ENCODE measurements at places on chromosomes 11 and 22.

DNA sequence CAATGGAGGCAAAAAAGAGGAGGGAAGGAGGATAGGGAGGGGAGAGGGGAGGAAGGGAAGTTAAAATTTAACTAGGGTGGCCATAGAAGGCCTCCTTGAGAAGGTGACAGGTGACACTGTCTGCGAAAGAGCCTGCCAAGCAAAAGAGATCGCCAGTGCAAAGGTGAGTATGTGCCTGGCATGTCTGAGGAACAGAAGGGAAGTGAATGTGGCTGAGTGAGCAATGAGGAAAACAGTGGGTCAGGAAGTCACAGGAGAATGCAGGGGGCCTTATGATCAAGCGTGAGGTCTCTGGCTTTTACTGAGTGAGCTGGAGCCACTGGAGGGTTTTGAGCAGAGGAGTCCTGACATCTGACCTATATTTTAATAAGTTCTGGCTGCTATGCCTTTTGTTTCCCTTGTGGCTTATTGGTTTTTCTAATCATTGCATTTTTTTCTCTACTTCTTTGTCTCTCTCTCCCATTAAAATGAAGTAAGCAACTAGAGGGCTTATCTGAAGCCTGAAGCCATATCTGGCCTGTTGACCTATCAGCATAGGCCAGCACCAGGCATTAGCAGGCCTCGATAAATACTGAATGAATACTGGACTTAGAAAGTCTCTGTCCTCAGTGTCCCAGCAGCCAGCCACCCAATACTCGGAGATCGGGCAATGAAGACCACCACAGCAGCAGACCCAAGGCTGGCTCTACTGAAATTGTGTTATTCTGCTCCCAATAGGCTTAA is 5.6 kb downstream of the AP1B1 start:
- DNase-seq: no peak

GRCh38 chr11:72673943-72674828 is at the start of gene PDE2A:
Gene PDE2A (minus strand): TSS chr11:72674422. CDS start chr11:72674207, 215 bp downstream.
- DNase-seq: no peak

- no peak for DNase-seq
Observed at GRCh38 chr11:55457641-55458040, 89.9 kb downstream of the OR4A15 start.

DNA sequence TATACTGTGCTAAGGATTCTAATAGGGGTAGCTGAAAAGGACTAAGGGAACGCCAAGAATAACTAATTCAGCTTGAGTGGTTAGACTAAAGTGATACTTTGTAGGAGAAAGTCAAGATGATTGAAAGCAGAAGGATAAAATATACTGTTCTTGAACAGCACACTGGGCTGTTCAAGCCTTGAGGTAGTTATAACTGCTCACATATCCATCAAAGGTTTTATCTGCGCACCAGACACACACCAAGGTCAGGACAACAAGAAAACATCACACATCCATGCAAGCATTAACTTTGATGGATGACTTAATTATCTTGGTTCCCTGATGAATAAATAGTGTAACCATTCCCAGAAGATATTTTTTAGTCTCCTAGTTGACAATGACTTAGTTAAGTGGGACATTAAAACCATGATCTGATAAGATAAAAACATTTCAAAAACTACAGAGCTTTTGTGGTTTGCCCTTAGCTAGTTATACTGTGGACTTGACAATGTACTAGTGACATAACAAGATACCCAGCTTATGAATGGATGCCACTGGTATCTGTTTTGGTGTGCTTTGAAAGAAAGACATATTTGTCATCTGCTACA is 728.9 kb downstream of the JRKL start:
- no peak for DNase-seq

DNA sequence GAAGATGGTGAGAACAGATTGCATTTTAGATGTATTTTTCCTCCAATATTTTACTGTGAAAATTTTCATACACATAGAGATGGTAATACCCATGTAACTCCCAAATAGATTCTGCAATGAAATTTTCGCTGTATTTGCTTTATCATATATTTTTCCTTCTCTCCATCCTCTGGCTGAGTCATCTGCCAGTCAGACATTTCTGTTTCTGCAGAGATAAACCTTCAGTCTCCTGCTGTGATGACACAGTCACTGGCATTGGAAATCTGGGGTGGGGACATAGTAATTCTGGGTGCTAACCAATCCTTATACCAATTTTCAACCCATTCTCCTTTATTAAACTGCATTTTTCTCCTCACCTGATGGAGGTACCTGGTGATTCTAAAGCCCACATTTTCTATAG is 33.7 kb downstream of the SVIP start:
- no peak for DNase-seq

GRCh38 chr11:12382451-12382850 is 5.1 kb downstream of the PARVA start:
- no peak for DNase-seq

Measured in RPMI7951 (cell line).